ENCODE measurements at places on chromosomes 11 and 22.

DNA sequence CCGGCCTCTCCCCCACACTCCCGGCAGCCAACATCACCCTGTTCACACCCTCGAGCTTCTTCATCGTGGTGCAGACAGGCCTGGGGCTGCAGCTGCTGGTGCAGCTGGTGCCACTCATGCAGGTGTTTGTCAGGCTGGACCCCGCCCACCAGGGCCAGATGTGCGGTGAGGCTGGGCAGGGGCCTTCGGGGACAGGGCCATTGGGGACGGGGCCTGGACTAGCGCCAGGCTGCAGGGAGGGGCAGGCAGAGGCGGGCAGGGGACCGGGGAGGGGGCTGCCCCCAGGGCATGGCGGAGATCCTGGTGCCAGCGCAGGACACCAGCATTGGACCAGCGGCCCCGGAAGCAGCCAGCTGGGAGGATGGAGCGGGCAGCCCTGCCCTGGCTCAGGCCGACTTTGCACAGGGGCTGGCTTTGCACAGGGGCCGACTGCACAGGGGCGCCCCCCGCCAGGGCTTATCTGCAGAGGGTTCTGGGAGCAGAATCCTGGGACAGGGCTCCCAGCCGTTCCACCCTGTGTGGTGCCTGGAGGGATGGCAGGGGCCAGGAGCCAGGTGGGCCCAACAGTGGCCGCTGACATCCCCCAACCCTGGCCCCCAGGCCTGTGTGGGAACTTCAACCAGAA is 8.6 kb downstream of the MUC5B start:
- DNase-seq, result no peak

- no peak for DNase-seq
These were observed 26.6 kb downstream of the KCNQ1OT1 start for GRCh38 chr11:2673250-2673610.

DNA sequence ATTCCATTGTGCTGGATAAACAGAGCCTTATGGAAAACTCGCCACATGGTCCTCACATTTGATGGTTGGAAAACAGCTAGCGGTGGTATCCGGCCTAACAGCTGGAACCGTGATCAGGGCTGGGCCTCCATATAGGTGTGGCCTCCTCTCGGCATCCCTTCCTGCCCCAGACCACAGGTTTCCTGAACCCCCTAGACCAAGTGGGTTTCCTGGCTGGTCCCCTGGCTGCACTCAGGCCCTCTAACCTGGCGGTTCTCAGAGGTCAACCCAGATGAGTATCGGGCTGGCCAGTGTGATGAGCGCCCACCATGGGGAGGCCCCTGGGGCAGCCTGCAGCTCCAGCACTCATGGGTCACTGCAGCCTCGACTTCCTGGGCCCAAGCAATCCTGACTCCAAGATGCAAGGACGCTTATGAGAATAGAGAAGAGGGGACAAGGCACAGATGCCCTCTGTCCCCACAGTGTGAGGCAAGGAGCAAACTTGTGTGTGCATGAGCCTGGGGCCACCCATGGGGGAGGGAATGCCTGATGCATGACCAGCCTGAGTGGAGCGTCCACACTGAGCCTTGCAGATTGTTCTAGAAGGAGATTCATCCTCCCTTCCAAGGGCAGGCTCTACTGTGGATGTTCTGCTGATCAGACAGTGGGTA is 53.4 kb upstream of the WNT7B start:
- DNase-seq, result no peak

DNA sequence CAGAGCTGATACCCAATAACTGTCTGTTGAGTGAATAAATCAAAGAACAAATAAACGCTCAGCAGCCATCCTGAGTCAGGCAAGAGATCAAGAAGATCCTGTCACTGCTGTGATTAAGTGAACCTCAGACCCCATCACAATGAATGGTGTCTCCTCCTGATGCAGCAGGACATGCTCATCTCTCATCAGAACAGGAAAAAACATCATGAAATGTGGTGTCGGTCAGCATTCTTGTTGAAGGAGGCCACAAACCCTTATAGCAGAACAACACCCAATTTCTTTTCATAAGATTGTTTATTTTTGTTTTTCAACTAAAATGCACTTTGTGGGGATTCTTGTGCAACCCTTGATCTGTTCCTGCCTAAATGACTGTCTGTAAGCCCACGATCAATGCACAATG is 60.3 kb downstream of the SYTL2 start:
- DNase-seq, result no peak

DNA sequence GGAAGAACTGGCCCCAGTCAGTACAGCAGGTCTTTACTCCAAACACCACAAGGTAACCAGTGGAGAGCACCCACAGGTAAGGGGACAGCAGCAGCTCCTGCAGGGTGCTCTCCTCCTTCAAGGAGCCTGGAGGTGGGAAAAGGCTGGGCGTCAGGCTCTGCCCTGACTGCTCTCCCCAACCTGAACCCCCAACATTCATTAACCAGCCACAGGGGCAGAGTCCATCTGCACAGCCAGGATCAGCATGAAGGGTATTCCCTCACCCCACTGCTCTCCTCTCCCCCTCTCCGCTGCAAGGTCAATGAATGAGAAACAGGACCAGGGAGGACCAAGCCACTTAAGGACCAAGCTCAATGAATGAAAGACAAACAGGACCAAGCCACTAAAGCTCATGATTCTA is 3.7 kb downstream of the SLC37A4 start:
- DNase-seq, result no peak

- no peak for DNase-seq
These were observed 54.1 kb upstream of the B3GAT1 start for GRCh38 chr11:134466156-134466555.

DNA sequence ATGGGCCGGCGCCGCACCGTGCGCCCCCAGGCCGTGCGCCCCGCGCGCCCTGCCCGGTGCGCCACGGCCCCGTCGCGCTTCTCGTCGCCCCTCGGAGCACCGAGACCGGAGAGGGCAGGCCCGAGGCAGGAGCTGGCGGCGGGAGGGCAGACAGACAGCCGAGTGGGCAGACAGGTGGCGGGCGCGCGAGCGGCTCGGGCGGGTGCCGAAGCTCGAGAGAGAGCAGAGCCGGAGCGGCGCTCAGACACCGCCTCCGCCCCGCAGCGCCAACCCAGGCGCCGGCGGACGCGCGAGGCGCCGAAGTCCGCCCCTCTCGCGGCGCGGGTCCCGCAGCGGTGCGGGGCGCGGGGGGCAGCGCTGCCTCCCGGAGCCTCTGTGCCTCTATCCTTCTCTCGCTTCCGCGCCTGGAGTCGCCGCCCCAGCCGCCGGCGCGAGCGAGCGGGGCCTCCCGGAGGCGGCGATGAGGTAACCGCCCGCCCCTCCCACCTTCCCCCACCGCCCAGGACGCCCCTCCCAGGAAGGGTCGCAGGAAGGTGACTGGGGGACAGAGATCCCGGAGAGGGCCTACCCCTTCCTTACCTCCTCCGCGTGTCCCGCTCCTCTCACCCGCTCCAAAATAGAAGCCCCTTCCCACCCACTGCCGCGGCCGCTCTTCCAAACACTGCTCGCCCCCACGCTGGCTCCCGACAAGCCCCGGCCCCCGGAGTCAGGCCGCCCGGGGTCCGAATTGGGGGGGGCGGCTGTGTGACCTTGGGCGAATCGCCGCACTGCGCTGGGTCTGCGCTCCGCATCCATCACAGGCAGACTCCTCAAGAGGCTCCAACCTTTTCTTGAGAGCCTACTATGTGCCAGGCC is at the start of gene RASL10A:
RASL10A (minus strand) TSS at position 412 of the 855 bp plus-strand sequence. CDS start 451 bp downstream, outside the sequence.
- DNase-seq, result no peak

- no peak for DNase-seq
These were observed 113.3 kb downstream of the MORC2 start for GRCh38 chr22:30855266-30855665.

DNA sequence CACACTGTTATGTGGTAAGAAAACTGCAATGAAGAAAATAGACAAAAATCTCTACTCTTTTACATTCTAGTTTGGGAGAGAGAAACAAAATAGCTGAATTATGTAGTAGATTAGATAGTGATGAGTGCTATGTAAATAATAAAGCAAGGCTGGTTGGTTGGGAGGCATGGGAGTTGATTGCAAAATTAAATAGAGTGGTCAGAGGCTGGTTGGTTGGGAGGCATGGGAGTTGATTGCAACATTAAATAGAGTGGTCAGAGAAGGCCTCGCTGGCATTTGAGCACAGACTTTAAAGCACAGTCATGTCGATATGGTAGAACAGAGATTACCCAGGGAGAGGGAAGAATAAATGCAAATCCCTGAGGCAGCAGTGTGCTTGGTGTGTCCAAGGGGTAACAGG is 22.4 kb downstream of the SIK2 start:
- DNase-seq, result no peak

DNA sequence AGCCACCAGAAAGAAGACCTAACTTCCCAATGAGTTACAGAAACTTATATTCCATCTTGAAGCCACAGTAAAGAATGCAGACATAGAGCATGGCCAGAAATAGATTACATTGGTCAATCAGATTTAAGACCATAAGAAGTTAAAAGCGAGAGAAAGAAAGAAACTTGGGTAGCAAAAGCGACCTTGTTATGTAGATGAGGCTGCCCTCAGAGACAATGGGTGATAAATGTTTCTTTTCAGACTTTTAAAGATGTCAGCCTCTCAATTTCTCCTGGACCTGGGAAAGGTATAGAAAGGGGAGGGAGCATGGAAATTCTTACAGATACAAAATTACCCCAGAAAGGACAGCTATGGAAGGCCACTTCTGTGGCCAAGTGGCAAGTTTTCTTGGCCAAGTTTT is 732.6 kb upstream of the LUZP2 start:
- no peak for DNase-seq

DNA sequence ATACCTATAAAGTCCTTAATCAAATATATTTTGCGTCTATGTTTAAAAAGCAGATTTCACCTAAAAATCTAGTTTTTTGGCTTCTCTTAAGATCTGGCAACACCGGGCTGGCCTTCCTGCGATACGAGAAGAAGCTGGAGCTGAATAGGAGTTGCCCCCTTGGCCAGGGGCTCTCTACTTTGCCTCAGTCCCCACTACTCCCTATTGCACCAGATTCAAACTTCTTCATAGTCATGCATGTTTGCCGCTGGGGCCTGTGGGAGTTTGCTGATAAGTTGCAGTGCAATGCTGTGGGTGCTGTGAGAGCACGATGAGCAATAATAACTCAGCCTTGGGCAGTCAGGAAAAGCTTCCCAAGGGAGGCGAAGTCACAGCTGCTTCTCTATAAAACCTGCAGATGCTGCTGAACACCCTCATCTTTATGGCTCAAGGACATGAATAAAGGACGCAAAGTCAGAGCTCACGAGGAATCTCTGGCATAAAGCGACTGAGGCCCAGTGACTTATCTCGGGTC is 15.2 kb upstream of the EIF3D start:
- no peak for DNase-seq

DNA sequence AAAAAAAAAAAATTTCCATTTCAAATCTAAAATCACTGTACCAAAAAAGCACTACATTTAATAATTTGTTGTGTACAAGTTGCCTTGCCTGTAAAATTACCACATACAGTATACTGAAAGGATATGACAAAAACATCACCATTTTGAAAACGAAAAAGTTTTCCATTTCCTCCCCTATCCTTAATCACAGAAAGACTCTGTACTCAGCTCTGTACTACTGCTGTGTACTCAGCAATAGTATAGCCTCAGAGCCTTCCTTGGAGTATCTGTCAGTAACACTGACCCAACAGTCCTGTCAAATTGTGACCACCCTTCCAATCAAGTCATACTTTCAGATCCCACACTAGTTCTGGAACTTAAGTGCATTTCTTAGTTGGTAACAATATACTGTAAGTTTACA is 48.0 kb downstream of the CELF1 start:
- no peak for DNase-seq

DNA sequence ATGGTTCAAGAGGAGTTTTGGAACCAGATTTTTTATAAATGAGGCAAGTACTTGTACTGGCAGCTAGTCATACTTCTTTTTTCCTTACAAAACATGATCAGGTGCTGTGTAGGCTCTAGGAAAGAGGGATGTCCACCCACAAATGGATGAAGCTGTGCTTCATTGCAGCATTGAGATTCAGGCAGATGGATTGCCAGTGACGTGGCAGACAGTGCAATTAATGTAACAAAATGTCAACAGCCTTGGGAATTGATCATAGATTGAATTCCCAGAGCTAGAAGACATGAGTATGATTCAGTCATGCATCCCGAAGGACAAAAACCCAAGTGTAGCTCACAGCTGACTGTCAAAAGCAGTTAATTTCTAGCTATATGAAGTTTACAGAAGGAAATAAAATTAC is 99.2 kb upstream of the RASSF10 start:
- DNase-seq, result no peak

GRCh38 chr11:121741351-121741760 is 288.6 kb upstream of the SORL1-AS1 start:
- DNase-seq, result no peak

GRCh38 chr11:60263402-60263801 is 17.1 kb upstream of the MS4A4A start:
- DNase-seq, result no peak
